ENCODE measurements at places on chromosomes 16 and 17. TPM values are rescaled to one million over a fixed set of nuclear protein-coding genes. Genes with fewer than 3 reads are reported as not detected.

The TBC1D3L gene
- 21.8 TPM for total RNA-seq

The ARHGDIG gene
- 1.3 TPM for total RNA-seq

The EVPL gene
- total RNA-seq: 46.8 TPM

The ZSCAN10 gene
- not detected for total RNA-seq

The CCL7 gene
- total RNA-seq: not detected

The MYH8 gene
- not detected for total RNA-seq

The SHBG gene
- total RNA-seq: 0.87 TPM

The RASL10B gene
- total RNA-seq: 2.2 TPM

The GRIN2C gene
- not detected for total RNA-seq

The CACNG1 gene
- not detected for total RNA-seq

The PAGR1 gene
- total RNA-seq: 15.2 TPM

The KRT36 gene
- not detected for total RNA-seq

The TEKT1 gene
- total RNA-seq: not detected

The IRX3 gene
- total RNA-seq: 89.2 TPM

The PSMB10 gene
- 71.6 TPM for total RNA-seq

The PRSS21 gene
- 17.1 TPM for total RNA-seq

The PLA2G10 gene
- 6.6 TPM for total RNA-seq

The ASB16 gene
- total RNA-seq: not detected

The SLC16A5 gene
- 40.5 TPM for total RNA-seq

The YBX2 gene
- total RNA-seq: not detected

The SEZ6L2 gene
- total RNA-seq: 11.9 TPM

The NT5C3B gene
- total RNA-seq: 36.5 TPM

The KCNH4 gene
- 0.26 TPM for total RNA-seq

The MILR1 gene
- 17.9 TPM for total RNA-seq

The MYLK3 gene
- 0.43 TPM for total RNA-seq

The ALKBH5 gene
- 99.1 TPM for total RNA-seq

The CCR7 gene
- total RNA-seq: 1.1 TPM

Data from upper lobe of right lung (tissue), 1 donor.